ENCODE measurements at places on chromosomes 16 and 17.

- no peak for DNase-seq
Observed at GRCh38 chr17:80005360-80006338, 30.0 kb downstream of the TBC1D16 start.

GRCh38 chr17:28480799-28481571 lies 7.5 kb downstream of the SLC13A2 start:
- no peak for DNase-seq

- peak; percentile 59 for DNase-seq
Observed at GRCh38 chr16:85393674-85394451, 219.3 kb upstream of the GSE1 start.

- DNase-seq: no peak
Observed at GRCh38 chr16:683396-684070, 601 bp downstream of the JMJD8 start.

DNA sequence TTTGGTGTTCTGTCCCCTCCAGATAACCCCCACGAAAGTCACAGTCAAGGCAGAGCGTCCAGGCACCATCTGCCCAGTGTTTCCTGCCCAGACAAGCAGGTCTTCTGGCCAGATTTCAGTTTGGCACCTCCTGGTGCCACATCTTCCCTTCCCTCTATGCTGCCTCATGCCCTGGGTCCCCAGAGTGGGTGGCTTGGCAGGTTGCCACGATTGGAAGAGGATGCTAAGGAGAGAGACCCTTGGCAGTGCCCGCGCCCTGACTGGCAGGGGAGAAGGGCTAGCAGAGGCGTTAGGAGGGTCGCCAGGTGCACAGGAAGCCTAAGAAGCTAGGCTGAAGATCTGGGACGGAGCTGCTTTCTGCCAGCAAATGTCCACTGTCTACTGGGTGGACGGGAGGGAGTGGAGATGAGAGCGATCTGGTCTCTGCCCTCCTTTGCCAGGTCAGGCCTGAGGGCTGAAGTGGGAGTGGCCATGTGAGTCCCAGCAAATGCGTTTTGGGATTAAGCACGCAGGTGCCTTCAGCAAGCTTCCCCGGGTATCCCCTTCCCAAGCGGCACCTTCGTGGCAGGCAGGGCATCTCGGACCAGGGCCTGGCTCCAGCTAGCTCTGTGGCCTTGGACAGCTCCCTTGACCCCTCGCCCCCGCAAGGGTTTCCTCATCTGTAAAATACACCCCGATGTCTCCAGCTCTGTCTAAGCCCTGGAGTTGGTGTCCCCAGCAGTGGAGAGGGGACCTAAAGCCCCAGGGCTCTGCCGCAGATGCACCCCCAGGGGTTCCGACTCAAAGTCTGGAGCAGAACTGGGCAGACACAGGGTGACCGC lies 13.4 kb upstream of the CD300A start:
- peak; percentile 73 for DNase-seq

DNA sequence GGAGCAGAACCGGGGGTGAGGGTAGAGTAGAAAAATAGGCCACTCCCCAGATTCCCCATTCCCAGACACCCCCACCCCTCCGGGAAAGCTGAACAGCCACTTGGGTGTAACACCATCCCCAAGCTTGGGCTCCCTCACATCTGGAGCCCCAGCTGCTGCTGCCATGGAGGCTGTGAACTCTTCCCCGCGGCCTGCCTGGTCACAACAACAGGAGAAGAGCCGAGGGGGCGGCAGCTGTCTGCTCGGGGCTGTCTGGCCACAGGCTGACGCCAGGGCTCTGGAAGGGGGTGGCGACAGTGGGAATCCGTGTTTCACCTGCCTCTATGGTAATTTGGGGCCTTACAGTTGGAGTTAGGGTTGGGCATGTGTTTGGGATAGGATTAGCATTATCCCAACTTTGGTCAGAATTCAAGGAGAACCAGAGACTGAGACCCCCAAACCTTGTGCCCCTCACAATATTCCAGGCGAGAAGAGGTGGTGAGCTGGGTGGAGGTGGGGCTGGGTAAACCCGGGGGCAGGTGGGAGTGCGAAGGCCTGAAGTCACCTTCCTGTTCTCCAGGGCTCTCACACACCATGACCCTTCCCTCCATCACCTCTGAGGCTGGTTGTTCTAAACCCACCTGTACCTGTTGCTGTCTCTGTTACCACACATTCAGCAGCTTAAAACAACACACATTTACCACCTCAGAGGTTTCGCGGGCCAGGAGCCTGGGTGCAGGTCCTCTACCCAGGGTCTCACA lies 29.7 kb upstream of the NXPH3 start:
- DNase-seq: no peak

DNA sequence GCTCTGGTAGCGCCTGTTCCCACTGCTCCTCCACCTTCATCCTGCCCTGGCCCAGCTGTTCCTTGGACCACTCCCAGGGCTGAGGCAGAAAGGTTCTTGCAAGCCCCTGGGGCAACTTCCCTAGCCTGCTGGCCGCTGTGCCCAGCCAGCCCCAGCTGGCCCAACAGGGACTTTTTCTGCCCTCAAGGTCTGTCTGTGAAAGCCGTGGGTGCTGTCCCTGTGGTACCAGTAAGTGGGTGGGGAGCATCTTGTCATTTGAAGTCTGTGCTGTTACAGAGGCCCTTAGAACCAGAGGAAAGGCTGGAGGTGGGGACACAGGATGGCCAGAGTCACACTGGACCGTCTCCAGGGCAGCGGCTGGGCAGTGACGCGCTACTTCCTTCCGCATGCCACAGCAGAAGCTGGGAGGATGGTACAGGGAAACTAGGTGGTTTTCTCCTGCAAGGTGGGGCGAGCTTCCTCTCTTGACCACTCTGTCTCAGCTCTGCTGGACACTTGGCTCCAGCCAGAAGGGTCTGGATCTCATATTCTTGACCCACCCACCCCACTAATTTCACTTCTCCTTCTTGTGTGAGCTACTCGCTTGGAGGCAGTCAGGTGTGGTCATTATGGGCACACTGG lies 87.8 kb downstream of the PLCG2 start:
- no peak for DNase-seq

GRCh38 chr17:76781056-76781982 lies 43.4 kb downstream of the MFSD11 start:
- DNase-seq: no peak

GRCh38 chr16:69745959-69746358 lies 8.8 kb downstream of the NOB1 start:
- DNase-seq: no peak

DNA sequence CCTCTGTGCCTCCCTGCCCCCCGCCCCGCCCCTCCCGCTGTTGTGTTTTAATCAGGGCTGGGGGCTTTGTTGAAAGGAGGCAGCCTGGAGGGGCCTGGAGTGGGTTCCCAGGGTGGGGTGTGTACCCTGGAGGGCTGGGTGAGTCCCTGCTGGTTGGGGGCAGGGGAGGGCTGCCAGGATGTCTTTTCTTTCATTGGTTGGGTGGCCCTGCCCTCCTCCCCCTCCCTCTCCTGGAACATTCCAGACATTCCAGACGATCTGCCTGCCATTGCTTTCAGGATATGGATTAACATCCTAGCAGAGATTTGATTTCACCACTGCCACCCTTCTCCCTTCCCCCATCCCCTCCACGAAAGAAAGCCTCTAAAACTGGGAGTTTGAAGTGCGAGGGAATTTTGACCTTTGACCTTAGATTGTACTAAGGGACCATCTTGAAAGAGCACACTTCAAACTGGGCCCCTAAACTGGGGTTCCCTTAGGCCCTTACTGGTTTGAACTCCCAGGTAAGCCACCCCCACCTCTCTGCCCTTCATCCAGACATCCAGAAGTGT lies 25.3 kb downstream of the IGF2BP1 start:
- no peak for DNase-seq

DNA sequence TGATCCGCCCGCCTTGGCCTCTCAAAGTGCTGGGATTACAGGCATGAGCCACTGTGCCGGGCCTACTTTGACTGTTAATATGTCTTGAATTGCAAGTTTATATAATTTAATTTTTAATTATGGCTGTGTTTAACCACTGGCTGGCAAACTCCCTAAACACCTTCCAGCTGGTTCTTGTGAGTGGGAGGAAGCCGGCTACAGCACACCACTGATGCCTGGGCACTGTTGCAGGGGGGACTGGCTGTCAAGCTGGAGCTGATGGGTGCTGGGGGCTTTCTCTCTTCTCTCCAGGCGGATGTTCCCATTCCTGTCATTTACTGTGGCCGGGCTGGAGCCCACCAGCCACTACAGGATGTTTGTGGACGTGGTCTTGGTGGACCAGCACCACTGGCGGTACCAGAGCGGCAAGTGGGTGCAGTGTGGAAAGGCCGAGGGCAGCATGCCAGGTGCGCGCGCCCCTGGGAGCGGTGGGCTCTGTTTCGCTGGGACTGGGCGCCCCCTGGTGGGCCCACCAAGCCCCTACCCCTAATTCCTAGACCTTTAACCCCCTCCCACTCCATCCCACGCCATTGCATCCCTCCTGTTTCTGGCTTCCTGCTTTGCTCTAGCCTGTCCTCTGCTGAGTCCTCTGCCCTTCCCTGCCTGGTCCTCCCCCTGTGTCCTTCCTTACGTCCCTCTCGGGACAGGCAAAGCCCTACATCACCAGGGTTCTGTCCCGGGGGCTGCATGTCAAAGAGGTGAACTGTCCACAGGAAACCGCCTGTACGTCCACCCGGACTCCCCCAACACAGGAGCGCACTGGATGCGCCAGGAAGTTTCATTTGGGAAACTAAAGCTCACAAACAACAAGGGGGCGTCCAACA lies 9.5 kb downstream of the TBX21 start:
- no peak for DNase-seq

DNA sequence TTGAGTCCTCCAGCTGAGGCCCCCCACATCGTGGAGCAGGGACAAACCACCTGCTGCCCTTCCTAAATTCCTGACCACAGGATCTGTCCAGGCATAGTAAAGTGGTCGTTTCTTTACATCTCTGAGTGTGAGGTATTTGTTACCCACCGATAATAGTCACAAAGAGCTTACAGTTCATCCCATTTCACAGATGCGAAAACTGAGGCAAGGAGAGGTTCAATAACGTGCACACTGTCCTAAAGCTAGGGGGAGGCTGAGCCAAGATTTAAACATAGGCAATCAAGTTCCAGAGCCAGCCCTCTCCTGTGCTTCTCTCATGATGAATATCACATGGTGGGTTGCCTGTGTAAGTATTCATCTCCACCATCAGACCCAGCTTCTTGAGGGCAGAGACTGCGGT lies 135.4 kb downstream of the CCT6B start:
- DNase-seq: no peak
